Large intestine (tissue), 12 donors: ENCODE measurements at places on chromosomes 1 and 21.

DNA sequence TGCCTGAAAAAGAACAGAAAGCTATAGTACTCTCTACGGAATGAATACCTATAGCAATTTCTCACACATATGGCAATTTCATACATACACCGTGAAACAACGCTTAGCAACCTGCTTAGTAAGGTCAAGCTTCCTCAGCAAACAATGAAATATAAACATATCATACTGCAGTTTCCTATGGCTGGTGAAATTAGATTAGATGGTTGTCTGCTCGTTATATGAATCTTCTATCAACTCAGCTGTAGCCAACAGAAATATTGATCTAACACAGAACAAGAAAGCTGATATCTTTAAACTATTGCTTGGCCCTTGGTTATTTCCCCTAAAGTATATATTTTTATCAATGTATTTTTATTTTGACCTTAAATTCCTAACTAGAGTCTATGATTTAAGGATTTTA is 187.8 kb downstream of the SLC44A5 start:
- DNase-seq, result no peak

GRCh38 chr1:243375596-243375995 is 119.8 kb downstream of the SDCCAG8 start:
- DNase-seq, result no peak

DNA sequence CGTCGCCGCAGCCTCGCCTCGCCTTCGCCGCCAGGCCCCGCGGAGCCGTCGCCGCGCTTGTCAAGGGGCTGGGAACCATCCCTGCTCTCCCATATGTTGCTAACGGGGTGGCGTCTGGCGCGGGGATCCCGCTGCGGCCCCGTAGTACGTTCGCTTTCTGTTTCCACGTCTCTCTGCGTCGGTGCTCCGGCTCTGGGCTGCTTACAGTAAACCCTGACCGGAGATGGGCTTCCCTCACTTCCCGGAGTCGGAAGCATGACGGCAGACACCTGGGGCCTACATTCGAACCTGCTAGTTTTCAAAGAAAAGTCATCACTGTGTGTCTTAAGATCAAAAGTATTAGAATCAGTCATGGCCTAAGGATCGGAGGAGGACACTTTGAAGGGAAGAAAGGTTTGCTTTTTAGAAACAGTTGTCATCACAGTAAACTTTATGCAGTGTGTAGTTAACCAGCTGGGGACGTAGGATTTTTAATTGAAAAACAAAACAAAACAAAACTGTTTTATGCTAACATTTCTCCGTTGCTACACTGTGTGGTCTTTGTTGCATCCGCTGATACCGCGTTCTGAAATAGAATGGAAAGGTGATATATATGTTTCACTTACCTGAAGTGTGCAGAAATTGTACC is 69.0 kb downstream of the SLC35A3 start:
- peak; percentile 91 for DNase-seq

DNA sequence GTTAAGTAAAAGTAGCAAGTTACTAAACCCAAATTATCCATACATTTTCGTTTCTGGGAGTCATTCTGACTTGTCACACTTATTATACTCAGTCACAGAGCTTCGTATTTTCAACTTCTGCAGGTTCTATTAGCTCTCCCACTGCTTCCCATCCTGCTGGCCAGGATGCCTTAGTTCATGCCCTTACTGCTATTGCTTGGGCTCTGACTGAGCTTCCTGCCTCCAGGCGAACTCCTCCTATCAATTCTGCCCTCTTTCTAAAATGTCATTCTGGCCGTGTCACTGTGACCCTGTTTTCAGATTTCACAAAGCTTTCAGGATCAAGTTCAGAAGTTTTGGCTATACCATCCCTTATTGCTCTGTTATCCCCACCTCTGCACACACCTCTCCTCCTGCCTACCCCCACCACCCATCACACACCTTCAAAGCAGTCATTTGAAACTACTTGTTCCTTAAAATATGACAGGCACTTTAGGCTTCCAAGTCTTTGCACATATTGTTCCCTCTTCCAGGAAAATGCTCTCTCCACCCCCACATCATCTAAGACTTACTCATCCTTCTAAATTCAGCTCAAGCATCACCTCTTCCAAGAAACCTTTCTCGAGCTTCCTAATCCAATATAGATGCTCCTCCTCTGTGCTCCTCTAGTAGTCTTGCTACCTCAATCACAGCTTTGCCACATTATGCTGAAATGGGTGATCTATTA is 278.0 kb downstream of the BRINP2 start:
- no peak for DNase-seq

DNA sequence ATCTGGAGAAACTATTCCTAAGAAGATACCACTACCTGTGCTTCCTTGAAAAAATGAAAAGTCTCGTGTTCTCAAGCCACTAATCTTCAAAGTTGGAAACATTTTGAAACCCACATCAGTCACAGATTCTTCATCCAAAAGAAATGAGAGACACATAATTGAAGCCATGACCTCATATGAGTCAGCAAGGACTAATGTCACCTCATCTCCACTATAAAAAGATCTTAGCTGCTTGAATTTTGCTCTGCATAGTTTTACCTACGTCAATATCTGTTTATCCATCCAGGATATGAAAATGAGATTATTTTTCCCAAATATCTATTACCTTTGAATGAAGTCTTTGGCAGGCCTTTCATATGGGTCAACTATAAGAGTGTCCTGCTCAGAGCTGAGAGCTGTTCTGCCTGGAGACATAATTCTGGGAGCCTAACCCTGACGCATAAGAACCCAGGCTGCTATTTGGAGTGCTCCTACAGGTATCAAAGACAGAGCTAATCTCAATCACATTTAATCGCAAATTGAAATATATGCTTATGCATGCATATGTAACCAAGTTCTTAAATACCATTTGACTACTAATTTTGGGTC is 312.5 kb upstream of the PKN2 start:
- DNase-seq, result no peak

- no peak for DNase-seq
Observed at GRCh38 chr1:23288671-23289070, 55.4 kb downstream of the HNRNPR start.

- no peak for DNase-seq
Observed at GRCh38 chr21:43300496-43301408, 126.2 kb downstream of the SIK1 start.

DNA sequence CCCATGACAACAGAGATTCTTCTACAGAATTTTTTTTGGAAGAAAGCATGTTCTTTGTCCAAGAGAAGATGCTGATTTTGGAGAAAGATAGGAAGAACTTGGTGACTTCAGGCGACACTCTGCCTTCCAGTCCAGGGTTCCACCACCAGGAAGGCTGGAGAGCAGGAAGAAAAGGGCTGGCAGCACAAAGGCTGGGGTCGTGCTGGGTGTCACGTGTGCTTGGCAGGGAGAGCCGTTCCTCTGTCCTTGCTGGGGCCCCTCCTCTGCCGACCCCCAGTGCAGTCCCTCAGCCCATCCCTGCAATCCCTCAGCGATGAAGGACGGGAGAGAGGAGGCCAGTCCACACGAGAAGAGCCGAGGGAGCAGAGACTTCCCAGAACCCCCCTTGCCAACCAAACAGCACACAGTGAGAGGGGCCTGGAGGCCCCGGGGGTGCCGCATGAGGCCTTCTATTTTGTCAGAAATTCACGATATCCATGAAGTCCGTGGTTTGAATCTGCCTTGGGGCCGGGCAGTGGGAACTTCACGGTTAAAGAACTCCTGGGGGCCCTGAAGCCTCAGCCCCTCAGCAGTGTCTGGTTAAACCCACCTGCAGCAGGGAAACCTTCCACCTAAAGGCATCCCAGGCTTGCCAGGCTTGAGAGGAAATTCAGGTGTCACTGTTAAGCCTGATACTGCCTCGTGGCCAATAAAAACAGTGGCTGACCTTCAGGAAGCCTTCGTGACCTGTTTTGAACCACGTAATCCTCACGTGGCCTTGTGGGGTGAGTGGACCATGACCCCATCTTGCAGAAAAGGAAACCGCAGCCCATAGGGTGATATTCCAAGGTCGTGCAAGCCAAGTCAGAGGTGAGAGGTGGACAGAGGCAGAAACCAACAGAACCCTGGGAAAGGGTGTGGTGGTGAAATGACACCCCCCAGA is 3.4 kb downstream of the KRTAP10-12 start:
- DNase-seq, result no peak

GRCh38 chr1:155938220-155938627 is 3.2 kb upstream of the RXFP4 start:
- peak; percentile 62 for DNase-seq

- no peak for DNase-seq
Observed at GRCh38 chr1:69172003-69173000, 395.4 kb upstream of the LRRC7 start.

- DNase-seq, result no peak
Observed at GRCh38 chr1:180211860-180212229, 18.2 kb upstream of the LHX4 start.

DNA sequence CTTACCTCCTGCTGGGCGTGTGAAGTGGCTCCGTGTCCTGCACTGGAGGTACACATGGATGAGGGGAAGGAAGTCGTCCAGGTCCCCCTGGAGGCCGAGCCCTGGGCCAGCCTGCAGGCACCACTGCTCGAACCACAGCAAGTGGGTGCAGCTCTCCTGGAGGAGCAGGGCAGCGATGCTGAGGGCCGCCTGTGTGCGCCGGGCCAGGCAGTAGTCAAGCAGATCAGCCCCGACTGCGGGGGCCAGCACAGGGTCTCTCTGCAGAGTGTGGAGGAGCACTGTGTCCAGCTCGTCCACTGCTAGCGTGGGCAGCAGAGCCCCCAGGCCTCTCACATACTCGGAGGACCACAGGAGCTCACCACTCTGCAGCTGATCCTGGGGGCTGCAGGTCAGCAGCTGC is 45.9 kb downstream of the URB1 start:
- no peak for DNase-seq

DNA sequence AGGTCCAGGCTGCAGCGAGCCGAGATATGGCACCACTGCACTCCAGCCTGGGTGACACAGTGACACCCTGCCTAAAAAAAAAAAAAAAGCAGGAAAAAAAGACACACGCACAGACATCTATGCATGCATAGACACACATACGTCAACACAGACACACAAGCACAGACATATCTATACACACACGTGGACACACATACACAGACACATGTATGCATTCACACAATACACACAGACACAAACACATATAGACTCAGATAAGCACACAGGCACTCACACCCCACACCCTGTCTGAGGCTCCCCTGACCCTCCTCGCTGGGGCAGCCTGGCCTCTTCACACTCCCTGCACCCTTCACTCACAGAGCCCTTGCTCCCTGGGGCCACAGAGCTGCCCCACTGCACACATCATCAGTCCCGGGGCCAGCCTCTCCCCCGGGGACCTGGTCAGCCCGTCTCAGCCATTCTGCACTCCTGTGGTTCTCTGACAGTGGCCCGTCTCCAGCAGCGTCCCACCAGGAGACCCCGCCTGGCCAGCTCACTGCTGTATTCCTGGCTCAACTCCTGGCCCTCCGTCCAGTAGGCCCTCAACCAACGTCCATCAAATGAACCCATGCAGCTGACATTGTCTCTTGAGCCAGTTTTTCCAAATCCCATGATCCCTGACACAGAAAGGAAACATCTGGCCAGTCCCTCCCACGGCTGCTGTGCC is 4.6 kb upstream of the PRKCZ start:
- no peak for DNase-seq

DNA sequence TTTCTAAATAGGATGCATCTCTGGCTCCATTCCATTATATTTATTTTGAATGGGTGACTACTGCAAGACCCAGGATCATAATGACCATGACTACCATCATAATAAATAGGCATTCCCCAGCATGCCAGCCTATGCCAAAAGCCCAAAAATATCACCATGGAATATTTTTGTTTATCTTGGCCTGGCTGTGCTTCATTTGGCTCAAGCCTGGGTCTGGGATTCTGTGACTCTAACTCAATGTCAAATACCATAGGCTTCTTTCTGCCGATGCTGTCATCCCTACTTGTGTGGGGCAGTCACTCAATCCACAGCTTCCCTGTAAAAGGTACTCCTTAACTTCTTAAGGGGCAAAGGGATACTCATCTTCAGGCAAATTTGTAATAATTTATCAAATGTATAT is 66.6 kb downstream of the DIRAS3 start:
- no peak for DNase-seq

GRCh38 chr1:168626326-168626725 is 49.9 kb downstream of the XCL1 start:
- no peak for DNase-seq

DNA sequence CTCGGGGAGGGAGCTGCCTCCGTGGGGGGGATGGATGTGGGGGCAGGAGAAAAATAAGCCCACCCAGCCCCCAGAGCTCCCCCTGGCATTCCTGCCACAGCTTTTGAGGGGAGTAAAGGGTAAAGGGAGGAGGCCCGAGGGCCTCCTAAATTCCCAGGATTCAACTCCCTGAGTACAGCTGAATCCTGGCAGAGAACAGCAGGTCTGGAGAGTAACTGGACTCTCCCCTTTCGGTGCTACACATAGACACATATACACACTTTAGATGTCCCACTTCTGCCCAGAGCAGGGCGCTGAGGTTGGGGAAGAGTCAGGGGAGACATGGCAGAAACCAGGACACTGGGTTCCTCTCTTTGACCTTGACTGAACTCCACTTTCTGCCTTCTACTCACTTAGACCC is 3.0 kb downstream of the KIRREL1 start:
- no peak for DNase-seq
